ENCODE measurements at places on chromosomes 4 and X. TPM values are rescaled to one million over a fixed set of nuclear protein-coding genes. Genes with fewer than 3 reads are reported as not detected.

GRCh38 chr4:57102050-57102624 lies 8.0 kb downstream of the IGFBP7 start:
- no peak for DNase-seq

The ZNF630 gene
- total RNA-seq, result 3.3 TPM

DNA sequence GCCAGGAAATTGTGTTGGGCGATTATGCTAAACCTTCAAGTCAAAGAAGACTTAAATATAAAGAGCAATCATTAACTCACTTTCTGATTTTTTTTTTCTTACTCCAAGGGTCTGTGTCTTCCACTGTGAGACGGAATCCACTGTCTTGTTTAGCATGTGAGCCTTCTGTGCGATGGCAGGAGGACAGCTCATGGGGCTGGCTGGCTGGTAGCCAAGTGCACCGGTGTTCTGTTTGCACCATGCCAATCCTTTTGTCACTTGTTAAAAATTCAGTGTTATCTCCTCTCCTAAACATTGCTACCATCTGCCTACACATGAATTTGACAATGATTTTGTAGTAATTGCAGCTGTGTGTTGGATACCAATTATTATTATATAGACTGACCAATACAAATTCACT lies 1056.3 kb upstream of the IGFBP7 start:
- DNase-seq, result no peak

DNA sequence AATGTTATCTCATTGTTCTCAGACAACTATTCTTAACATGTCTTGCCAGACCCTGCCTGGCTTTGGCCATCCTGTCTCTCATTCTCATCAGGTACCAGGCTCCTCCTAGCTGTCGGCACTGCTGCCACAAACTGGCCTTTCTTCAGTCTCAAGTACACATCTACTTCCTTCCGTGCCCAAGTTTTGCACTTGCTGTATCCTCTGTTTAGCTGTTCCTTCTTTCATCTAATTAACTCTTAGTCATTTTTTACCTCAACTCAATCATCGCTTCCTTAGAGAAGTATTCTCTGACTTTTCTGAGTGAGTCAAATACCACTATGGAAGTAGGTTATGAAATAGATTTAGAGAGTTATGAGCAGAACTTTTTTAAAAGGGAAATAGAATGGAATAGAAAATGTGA lies 19.7 kb downstream of the CXCL3 start:
- DNase-seq, result no peak

The LIMCH1 gene
- total RNA-seq, result 231 TPM

- no peak for DNase-seq
Observed at GRCh38 chr4:123507376-123507775, 110.8 kb downstream of the SPRY1 start.

GRCh38 chr4:2862528-2862927 lies 18.9 kb downstream of the ADD1 start:
- peak; percentile 47 for DNase-seq

- DNase-seq, result no peak
Observed at GRCh38 chr4:71052034-71052433, 58.6 kb downstream of the DCK start.

DNA sequence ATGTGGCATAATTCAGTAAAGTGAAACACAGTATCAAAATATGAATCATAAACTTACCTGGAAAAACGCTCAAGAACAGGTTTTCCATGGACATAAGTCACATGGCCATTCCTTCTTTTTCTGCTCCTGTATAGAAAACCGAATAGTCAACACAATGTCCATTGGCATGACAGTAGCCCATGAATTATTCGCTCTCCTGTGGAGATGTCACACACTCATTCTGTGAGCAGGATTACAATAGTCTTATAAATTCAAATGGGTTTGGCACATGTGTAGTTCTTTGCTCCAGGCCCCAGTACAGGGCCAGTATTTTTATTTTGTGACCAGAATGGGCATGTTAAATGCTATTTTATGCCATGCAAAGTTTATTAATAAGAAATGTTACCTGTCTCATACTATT lies 15.1 kb upstream of the CXCL13 start:
- DNase-seq, result no peak

The CYBB gene
- 53.2 TPM for total RNA-seq

GRCh38 chr4:174425669-174426068 lies 96.6 kb downstream of the HPGD start:
- DNase-seq, result no peak

The DMD gene
- total RNA-seq, result 34.6 TPM

The TMEM271 gene
- not detected for total RNA-seq

DNA sequence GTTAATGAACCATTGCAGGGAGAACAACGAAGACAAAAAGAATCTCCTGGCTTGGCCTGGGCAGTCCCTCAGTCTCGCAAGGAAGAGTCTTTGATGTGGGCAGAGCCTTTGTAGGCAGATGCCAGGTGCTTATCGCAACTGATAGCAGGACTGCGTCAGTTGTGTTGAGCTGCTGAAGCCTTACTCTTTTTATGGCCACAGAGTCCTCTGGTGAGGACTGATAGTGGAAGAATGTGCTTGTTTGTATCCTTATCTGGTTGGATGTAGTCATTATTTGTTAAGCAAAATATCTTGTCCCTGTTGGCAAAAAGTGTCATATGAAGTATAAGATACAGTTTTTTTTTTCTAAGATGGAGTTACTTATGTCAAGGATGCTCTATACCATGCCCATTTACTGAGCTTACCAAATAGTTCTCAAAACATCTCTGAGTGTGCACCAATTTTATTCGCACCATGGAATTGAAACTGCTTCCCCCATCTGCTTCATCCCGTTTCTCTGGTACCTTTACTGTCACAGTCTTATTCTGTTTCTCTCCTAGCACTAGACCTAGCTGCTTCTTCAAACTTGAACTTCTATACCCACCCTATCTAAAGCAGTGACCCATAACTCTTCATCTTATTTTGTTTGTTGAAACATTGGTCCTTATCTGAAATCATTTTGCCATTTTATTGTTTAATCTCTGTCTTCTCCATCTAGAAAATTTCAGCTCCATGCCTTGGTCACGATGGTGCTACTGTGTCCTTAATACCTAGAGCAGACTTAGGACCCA lies 47.0 kb upstream of the SPRY1 start:
- no peak for DNase-seq

- no peak for DNase-seq
Observed at GRCh38 chr4:2886622-2887021, 43.0 kb downstream of the ADD1 start.

GRCh38 chrX:45238489-45238888 lies 37.8 kb upstream of the DIPK2B start:
- no peak for DNase-seq

The AADAT gene
- 10.1 TPM for total RNA-seq

DNA sequence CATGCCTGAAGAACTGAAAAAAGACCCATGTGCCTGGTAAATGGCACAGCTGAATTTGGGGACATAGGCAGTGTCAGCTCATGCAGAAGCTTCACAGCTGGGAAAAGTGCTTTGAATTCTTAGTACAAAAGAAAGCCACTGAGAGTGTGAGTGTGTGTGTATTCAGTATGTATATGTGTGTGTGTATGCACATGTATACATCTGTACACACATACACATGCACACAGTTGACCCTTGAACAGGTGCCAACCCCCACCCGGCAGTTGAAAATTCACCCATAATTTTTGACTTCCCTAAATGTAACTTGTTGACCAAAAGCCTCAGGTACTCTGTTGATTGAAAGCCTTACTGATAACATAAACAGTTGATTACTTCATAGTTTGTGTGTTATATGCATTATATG lies 49.5 kb upstream of the ENPP6 start:
- DNase-seq, result no peak

- DNase-seq, result no peak
Observed at GRCh38 chr4:89800527-89801103, 36.3 kb downstream of the SNCA start.

The ADAM29 gene
- total RNA-seq, result not detected

DNA sequence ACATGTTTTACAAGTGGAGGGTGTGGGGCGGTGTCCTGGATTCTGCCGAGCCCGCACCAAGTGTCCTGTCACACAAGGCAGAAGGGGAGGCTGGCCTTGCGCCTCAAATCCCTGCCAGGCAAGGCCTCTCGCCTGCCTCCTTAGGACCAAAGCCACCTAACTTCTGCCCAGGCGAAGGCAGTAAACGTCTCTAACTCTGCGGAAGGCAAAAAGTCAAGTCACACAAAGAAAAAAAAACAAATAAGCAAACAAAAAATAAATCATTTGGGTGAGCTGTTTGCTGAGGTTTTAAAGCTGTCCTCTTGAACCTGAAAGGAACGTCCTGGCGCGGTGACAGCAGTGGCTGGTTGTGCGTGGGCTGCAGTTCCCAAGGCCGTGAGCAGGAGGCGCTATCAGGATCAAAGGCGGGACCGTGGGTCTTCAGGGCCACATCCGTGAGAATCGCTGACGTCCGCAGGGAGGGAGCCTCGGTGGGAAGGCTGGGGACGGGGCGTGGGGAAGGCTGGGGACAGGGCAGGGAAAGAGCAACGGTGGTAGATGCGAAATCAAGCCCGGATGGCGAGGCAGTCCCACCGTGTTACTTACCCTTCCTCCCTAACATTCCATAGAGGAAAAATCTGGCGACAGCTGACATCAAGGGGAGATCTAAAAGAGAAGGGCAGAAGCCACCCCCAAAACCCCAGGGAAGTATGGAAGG lies 99.1 kb downstream of the TRAPPC11 start:
- peak; percentile 67 for DNase-seq

The RELL1 gene
- total RNA-seq, result 58.8 TPM

GRCh38 chrX:136629084-136629750 lies 18.7 kb upstream of the CD40LG start:
- DNase-seq, result no peak

The PWWP3B gene
- 0.76 TPM for total RNA-seq

The VEGFC gene
- total RNA-seq, result 6.3 TPM

DNA sequence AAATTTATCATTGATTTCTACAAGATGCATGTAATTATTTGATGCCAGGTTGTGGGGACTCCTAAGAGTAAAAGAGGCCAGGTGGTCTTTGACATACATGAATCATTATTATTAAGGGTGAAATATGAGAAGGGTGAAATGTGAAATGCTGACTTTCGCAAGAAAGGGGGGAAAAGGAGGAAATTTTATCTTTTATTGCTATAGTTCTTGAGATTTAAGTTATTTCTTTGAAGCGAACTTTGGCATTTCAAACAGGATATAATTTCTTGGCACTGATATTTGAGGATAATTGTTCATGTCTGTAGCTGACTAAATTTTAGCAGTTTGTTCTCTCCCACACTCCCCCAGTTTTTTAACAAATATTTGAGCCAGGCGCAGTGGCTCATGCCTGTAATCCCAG lies 80.1 kb downstream of the TMEM131L start:
- DNase-seq, result no peak

The FRG2 gene
- total RNA-seq, result not detected

GRCh38 chr4:13611283-13611842 lies 16.2 kb downstream of the BOD1L1 start:
- no peak for DNase-seq

- DNase-seq, result no peak
Observed at GRCh38 chr4:159278399-159278798, 175.5 kb downstream of the RAPGEF2 start.

GRCh38 chr4:163558539-163559044 lies 64.1 kb downstream of the TMA16 start:
- DNase-seq, result peak; percentile 44

The COX7B gene
- 176 TPM for total RNA-seq

DNA sequence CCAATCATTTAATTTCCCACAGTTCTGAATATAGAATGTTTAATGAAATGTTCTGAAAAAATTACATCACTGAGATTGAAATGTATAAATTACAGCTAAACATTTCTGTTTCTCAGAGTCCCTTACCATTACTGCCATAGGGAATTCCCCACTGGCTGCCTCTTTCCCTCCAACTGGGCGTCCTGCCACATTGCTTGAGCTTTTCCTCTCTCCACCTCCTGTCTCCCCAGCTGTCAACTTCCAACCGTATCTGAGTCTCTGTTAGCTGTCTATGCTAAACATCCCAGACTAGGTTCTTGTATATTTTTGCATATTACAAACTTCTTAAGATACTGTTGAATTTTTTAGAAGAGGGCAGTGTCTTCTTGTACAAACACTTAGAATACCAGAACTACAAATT lies 407.3 kb upstream of the SLIT2 start:
- DNase-seq, result no peak

The CFAP47 gene
- total RNA-seq, result 38.0 TPM

- DNase-seq, result no peak
Observed at GRCh38 chr4:13160920-13161319, 323.2 kb downstream of the RAB28 start.

DNA sequence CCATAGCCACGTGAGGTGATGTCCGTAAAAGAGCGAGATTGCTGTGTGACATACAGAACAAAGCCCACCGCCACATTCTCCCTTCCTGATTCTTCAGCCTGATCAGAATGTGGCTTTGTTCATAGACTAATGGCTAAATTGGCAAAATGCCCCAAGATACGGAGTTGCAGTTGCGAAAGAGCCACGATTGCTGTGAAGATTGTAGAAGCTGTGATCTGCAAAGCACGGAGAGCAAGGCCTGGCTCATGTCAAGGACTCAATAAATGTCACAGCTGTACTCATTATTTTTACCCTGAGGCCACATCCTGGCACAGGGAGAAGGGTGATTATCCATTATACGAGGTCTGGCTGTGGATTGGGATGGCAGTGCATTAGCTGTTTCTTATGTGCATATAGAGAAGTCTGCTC lies 34.2 kb downstream of the ARSD start:
- DNase-seq, result no peak

DNA sequence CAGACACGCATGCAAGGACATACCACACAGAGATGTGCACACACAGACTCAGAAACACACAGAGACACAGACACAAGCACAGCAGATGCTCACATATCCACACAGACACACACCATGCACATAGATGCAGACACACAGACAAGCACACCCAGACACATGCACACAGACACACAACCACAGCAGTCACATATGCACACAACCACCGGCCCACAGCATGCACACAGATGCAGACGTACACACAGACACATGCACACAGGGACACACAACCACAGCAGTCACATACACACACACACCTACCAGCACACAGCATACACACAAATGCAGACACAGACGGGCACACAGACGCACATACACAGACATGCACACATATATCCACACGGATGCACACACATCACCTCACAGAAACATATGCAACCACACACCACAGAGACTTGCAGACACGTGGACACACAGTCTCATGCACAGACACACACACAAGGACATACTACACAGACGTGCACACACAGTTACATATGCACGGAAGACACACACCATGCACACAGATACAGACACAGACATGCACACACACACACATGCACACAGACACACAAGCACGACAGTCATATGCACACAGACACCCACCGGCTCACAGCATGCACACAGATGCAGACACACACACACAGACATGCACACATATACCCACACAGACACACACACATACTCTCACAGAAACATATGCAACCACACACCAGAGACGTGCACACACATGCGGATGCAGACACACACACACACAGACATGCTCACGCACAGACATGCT lies 25.2 kb upstream of the SLC25A6 start:
- DNase-seq, result no peak

The SPANXC gene
- not detected for total RNA-seq

GRCh38 chrX:97763391-97763790 lies 879.7 kb downstream of the RPA4 start:
- no peak for DNase-seq

GRCh38 chrX:115650449-115650848 lies 89.5 kb downstream of the PLS3 start:
- no peak for DNase-seq

- no peak for DNase-seq
Observed at GRCh38 chr4:138114434-138114833, 127.7 kb downstream of the SLC7A11 start.
